ENCODE measurements at places on chromosomes 4 and X.

- no peak for DNase-seq
These were observed 20.7 kb upstream of the RNF150 start for GRCh38 chr4:141153751-141154510.

GRCh38 chr4:3176367-3177229, 72.4 kb upstream of the MSANTD1 start:
- no peak for DNase-seq

- no peak for DNase-seq
These were observed 50.2 kb upstream of the PGRMC2 start for GRCh38 chr4:128337863-128338262.

- DNase-seq = no peak
These were observed 194.4 kb downstream of the TMA16 start for GRCh38 chr4:163688856-163689255.

DNA sequence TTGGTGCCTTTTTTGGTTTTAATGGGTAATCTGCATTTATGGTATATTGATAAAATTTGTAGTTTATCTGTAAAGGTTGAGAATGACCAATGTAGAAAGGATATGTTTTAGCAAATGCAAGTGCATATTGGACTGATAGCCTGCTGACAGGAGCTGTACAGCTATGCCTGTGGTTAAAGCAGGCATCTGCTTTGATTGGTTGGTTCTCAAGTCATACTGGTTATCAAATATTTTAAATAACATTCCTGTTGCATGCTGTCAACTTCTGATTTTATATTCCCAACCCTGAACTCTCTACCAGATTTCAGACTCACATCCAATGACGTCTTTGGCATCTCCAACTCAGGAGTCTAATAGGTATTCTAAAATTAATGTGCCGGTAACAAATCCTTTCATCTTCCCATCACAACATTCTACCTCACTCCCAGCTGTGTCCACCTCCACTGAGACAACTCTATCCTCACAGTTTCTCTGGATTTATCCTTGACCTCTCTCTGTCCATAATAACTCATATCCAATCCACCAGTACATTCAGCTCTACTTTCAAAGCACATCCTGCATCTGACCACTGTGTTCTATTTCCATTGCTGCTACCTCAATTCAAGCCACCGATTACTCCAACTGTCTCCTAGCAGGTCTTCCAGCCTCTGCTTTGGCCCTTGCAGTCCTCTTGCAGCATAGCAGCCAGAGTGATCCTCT, 125.7 kb downstream of the CAMK2D start:
- DNase-seq = no peak

DNA sequence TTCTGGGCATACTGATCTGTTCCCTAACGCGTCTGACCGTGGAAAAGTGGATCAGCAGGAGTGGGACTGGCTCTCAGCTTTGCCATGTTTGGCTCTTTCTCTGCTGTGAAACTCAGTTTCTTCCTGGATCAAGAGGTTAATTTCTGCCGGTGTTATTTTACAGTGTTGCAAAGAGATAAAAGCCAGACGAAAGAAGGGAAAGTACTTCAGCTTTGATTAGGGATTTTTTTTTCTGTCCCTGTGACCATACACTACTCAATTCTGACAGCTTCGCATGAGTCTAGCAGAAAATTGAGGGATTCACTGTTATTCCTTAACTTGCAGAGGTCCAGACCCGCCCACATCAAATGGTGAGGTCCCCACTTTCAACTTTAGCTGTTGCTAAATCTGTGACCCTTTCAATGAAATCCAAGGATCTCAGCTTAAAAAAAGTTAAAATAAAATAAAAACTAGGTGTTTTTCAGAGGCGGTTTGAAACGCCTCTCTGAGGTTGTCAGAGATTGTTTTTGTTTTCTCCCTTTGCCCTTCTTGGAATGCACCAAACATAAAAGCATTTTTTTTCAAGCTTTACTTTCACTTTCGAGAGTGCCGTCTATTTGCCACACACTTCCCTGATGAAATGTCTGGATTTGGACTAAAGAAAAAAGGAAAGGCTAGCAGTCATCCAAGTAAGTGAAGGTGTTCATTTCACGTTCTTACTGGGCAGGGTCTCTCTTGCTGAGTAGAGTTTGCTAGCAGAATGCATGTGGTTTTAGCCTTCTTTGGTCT, at the start of gene TLR3:
Gene TLR3, plus strand, starts transcription at position 576 of the 768 bp plus-strand sequence. CDS start 7,464 bp downstream, outside the sequence.
- DNase-seq = peak; percentile 15

DNA sequence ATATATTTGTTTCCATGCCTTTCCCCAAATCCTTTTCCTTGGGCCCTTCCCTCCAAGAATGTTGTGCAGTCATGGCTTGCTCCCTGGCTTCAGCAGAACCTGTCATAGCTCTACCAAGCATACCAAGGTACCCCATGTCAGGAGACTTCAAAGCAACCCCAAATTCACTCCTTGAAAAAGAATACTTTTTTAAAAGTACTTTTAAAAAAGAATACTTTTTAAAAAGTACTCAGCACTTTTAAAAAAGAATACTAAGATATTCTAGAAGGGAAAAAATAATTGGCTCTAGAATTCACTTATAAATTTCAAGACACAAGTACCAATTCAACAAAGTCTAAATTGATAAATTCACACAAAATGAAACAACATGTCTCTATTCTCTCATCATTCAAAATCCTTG, 76.0 kb downstream of the NR3C2 start:
- DNase-seq = no peak

- peak; percentile 6 for DNase-seq
These were observed 482 bp upstream of the MBTPS2 start for GRCh38 chrX:21838937-21839333.

DNA sequence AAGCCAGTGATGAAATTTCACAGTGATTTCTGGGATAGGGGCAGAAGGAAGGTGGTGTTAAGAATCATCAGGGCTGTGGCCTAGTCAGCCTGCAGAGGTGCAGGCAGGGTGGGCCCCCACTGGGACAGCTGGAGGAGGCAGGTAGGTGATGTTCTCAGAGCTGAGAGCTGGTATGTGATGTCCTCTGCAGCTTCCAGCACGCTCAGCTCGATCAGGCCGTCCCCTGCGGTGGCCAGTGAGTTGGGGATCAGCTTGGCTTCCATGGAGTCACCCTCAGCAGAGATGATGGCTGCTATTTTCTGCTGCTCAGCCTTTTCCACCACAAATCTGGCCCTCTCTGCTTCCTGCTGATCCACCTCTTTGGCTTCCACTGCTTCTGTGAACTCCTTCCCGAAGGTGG, 81.1 kb downstream of the IL1RAPL2 start:
- no peak for DNase-seq

GRCh38 chr4:145791988-145792387, 112.0 kb downstream of the C4orf51 start:
- no peak for DNase-seq
